HFFc6 (cell line): ENCODE measurements at places on chromosomes 1 and 21. TPM values are rescaled to one million over a fixed set of nuclear protein-coding genes. Genes with fewer than 3 reads are reported as not detected.
A peak's percentile ranks its signal among the peaks of the same experiment; 100 is the strongest.

GPR3 gene
- total RNA-seq = 2.0 to 2.9 TPM (median 2.3 TPM) in 3 replicates

PGM1 gene
- total RNA-seq = 33.3 and 42.6 TPM in 2 replicates

THEM4 gene
- total RNA-seq = 7.3 to 9.8 TPM (median 8.4 TPM) in 3 replicates

RHBDL2 gene
- total RNA-seq = 0.47 to 1.4 TPM (median 1.1 TPM) in 3 replicates

GBP6 gene
- total RNA-seq = not detected in 2 replicates

LIPI gene
- total RNA-seq = not detected in 2 replicates

LDLRAP1 gene
- 10.4 and 12.7 TPM in 2 replicates for total RNA-seq

KLHDC7A gene
- not detected in 3 replicates for total RNA-seq

DNA sequence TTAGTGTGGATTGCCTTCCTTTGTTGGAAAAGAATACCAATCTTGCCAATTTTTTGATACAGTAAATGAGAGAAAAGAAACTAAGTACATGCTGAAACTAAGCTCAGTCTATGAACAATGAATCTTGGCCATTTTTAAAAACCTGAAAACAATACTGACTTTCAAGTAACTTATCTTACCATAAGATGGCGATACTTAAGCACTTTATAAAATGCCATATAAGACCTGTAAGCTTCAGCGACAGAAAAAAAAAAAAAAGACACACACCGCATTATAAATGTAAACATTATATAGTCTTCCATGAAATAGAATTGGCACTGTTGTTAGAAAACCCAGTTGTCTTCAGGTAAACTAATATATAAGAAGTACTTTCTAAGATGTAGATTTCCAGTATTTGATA, 3.0 kb downstream of the OLFM3 start:
- no peak for DNase-seq
- no peaks in the 10 kb centered on the region for H3K27me3 ChIP-seq
- no peak overlapping the region for H3K27ac ChIP-seq
- H3K4me3 ChIP-seq = no peak overlapping the region

DNA sequence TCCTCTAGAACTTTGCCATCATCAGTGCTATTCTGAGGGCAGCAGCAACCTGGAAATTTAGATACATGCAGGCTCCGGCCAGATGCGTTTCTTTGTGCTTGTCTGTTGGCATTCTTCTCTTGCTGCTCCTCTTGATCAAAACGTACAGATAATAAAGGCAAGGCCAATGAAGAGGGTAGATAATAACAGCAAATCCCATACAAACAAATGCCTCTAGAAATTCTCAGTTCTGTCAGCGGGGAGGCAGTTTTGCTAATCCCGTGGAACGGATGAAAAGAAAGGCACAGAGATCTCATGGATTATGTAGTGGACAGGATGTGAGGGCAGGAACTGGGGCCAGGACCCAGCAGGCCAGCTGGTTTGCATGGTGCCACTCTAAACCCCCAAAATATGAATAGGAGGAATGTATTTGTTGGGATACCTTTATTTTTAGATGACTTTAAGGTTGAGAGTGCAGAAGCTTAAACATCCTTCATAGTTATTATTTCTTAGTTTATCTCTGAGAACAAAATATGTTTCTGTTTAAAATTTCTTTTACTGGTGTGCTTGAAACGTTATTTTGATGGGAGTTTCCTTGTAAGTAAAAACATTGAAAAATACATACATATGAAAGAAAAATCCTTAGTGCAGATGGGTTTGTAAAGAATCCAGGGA, 1.5 kb downstream of the ITSN1 start:
- peaks cover 36% of the 10 kb centered on the region for H3K4me1 ChIP-seq
- no peaks in the 10 kb centered on the region; the same call in 1 of the 2 replicates for H3K36me3 ChIP-seq
- DNase-seq = peak; percentile 23
- peak overlapping the region; percentile 93 for H3K4me3 ChIP-seq
- H3K27ac ChIP-seq = peak overlapping the region; percentile 82
- no peaks in the 10 kb centered on the region; the same call in 1 of the 2 replicates for H3K27me3 ChIP-seq

DNA sequence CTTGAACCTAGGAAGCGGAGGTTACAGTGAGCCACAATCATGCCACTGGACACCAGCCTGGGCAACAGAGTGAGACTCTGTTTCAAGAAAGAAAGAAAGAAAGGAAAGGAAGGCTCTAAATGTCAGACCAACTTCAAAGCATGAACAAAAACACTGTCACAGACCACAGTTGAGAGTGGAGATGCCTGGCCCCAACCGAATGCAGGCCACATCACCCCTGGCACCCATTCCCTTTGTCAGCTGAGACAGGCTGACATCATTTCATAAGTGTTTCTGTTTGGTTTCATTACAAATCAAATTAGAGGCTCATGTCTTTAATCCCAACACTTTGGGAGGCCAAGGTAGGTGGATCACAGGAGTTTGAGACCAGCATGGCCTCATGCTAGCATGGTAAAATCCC, 28.6 kb upstream of the NADK start:
- H3K4me3 ChIP-seq = no peak overlapping the region
- H3K27me3 ChIP-seq = peaks cover 11% of the 10 kb centered on the region
- DNase-seq = no peak
- H3K36me3 ChIP-seq = peaks cover 28% of the 10 kb centered on the region

GRCh38 chr1:117758444-117759316, 152.8 kb downstream of the TENT5C start:
- H3K4me1 ChIP-seq = peaks cover 39% of the 10 kb centered on the region
- peak overlapping the region; percentile 89 for H3K4me3 ChIP-seq
- peak; percentile 76 for DNase-seq
- H3K27ac ChIP-seq = peak overlapping the region; percentile 61

GRCh38 chr21:28257276-28257675, 735.4 kb downstream of the LTN1 start:
- no peaks in the 10 kb centered on the region for H3K27me3 ChIP-seq
- no peak for DNase-seq
- H3K36me3 ChIP-seq = peaks cover 7% of the 10 kb centered on the region; the same call in 1 of the 2 replicates
- peaks cover 72% of the 10 kb centered on the region for H3K4me1 ChIP-seq
- H3K27ac ChIP-seq = peak overlapping the region; percentile 79

GRCh38 chr1:6580593-6581409, 1.0 kb downstream of the ZBTB48 start:
- no peaks in the 10 kb centered on the region; the same call in 1 of the 2 replicates for H3K36me3 ChIP-seq
- no peak for DNase-seq
- H3K4me3 ChIP-seq = peak overlapping the region; percentile 97
- H3K4me1 ChIP-seq = peaks cover 28% of the 10 kb centered on the region

DNA sequence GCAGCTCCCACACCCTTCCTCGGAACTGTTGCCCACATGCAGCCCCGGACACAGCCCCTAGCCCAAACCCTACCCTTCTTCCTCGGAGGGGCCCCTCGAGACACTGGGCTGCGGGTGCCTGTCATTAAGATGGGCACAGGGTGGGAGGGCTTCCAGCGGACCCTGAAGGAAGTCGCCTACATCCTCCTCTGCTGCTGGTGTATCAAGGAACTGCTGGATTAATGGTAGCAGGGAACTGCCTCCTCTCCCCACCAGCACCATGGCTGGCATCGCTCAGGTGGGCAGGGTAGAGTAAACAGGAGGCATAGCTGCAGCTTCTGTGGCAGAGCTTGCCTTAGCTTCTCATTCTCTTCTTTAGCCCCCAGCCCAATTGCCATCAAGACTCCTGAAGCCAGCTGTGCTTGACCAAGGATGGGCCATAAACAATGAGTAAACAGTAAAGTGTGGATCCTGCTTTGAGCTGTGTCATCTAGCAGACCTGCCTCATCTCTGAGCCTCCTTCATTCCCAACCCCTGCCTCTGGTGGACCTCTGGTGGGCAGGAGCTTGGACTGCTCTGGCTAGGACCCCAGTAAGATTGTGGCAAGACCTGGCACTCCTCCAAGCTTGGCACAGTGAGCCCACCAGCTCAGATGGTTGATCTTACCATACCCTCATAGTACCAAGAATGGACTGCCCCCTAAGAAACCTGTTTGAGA, at the start of gene LENEP:
LENEP (plus strand) TSS at position 15 of the 697 bp plus-strand sequence; CDS start at position 37, 22 bp downstream.
- H3K27ac ChIP-seq = peak within 1 kb of the TSS; percentile 53
- peaks cover 19% of the 10 kb centered on the region for H3K4me1 ChIP-seq
- H3K4me3 ChIP-seq = no peak within 1 kb of the TSS
- no peaks in the 10 kb centered on the region for H3K36me3 ChIP-seq

DNA sequence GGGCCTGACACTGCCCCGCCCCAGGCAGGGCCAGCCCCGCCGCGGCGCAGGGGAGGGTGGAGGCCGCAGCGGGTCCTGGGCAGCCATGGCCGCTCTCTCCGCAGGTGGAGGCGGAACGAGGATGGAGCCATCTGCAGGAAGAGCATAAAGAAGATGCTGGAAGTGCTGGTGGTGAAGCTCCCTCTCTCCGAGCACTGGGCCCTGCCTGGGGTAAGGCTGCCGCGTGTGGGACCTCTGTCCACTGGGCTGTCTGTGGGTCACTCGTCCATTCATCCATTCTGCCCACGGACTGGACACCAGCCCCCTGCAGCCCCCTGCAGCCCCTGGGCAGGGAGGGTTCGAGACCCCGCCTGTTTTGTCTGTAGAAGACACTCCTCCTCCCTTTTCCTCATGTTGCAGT, 18.4 kb upstream of the LRRC3 start:
- peaks cover 2% of the 10 kb centered on the region; the same call in 1 of the 2 replicates for H3K27me3 ChIP-seq
- H3K4me3 ChIP-seq = no peak overlapping the region
- no peaks in the 10 kb centered on the region for H3K4me1 ChIP-seq
- H3K36me3 ChIP-seq = peaks cover 3% of the 10 kb centered on the region; the same call in 1 of the 2 replicates
- no peak for DNase-seq

DNA sequence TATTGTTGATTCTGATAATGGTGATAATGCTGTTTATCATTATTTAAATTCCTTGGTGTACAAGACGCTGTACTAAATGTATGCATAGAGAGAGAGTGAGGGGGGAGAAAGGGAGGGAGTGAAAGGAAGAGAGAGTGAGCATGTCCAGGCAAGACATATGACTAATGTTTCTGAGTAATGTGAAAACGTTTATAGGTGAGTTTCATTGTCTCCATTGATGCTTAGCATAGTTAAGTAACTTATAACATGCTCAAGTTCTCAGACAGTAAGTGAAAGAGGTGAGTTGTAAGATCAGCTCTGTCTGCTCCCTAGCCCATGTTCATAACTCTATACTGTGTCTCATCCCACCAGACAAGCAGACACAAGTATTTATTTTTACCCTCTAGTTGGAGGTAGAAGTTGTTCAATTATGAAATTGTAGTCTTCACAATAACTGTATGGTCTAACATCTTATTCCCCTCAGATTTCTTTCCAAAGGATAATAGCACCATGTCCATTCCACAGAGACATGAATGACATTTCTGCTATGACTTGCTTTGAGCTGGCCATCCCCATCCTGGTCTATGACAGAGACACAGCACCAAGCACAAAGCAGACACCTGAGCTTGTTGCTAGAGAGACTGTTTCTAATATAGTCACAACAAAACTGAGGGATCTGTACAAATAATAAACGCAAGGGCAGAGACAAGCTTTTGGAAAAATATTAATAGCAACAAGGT, 285.1 kb downstream of the CACNA1E start:
- DNase-seq = no peak
- no peaks in the 10 kb centered on the region for H3K36me3 ChIP-seq
- H3K4me3 ChIP-seq = no peak overlapping the region
- H3K27me3 ChIP-seq = no peaks in the 10 kb centered on the region; the same call in 1 of the 2 replicates
- no peak overlapping the region for H3K27ac ChIP-seq

GRCh38 chr1:147581459-147581858, 40.2 kb downstream of the BCL9 start:
- H3K36me3 ChIP-seq = no peaks in the 10 kb centered on the region
- peaks cover 15% of the 10 kb centered on the region for H3K27me3 ChIP-seq
- no peak overlapping the region for H3K27ac ChIP-seq
- no peak overlapping the region for H3K4me3 ChIP-seq
- DNase-seq = no peak

DNA sequence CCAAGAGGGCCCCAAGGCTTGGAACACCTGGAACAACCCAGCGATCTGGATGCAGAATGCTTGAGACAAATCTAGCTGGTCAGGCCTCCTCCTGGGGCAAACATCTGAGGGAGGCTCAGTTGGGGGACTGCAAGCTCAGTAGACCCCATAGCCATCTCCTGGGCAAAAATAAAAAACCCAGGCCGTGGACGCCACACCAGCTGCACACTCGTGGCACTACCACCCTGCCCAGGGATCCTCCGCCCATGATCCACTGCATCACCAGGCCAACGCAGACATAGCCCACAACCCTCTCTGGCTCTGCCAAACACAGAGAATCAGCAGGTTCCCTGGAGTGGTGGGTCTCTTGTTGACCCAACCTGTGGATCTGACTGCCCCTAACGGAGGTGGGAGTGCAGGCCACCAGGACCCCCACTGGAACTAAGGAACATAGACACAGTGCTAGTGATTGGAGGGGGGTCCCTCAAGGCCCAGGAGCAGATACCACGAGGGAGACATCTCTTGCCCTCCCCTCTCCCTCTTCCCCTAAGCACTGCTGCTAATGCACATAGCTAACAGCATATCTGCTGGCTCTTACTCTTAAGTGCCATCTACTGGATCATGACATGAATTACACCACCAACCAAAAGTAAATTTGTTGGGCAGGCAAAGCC, 147.2 kb downstream of the CHD1L start:
- no peak overlapping the region for H3K27ac ChIP-seq
- DNase-seq = peak; percentile 47
- H3K36me3 ChIP-seq = no peaks in the 10 kb centered on the region
- H3K27me3 ChIP-seq = peaks cover 1% of the 10 kb centered on the region

- peaks cover 17% of the 10 kb centered on the region for H3K27me3 ChIP-seq
- no peaks in the 10 kb centered on the region for H3K36me3 ChIP-seq
- H3K27ac ChIP-seq = no peak overlapping the region
- H3K4me1 ChIP-seq = no peaks in the 10 kb centered on the region
- H3K4me3 ChIP-seq = no peak overlapping the region
Observed at GRCh38 chr1:65704318-65704717, 88.4 kb upstream of the PDE4B start.

- H3K4me3 ChIP-seq = no peak overlapping the region
- DNase-seq = no peak
- no peaks in the 10 kb centered on the region for H3K27me3 ChIP-seq
Observed at GRCh38 chr1:218624052-218624451, 278.9 kb downstream of the TGFB2 start.

GRCh38 chr1:153945131-153945794, 1.3 kb downstream of the DENND4B start:
- peak; percentile 58 for DNase-seq
- peaks cover 4% of the 10 kb centered on the region for H3K27me3 ChIP-seq
- H3K4me3 ChIP-seq = peak overlapping the region; percentile 90
- H3K36me3 ChIP-seq = peaks cover 8% of the 10 kb centered on the region

- H3K27me3 ChIP-seq = no peaks in the 10 kb centered on the region; the same call in none of the 2 replicates
- no peak overlapping the region for H3K4me3 ChIP-seq
- DNase-seq = no peak
- no peaks in the 10 kb centered on the region for H3K4me1 ChIP-seq
- no peak overlapping the region for H3K27ac ChIP-seq
- H3K36me3 ChIP-seq = no peaks in the 10 kb centered on the region
Observed at GRCh38 chr1:47866601-47867437, 130.4 kb downstream of the TRABD2B start.

DNA sequence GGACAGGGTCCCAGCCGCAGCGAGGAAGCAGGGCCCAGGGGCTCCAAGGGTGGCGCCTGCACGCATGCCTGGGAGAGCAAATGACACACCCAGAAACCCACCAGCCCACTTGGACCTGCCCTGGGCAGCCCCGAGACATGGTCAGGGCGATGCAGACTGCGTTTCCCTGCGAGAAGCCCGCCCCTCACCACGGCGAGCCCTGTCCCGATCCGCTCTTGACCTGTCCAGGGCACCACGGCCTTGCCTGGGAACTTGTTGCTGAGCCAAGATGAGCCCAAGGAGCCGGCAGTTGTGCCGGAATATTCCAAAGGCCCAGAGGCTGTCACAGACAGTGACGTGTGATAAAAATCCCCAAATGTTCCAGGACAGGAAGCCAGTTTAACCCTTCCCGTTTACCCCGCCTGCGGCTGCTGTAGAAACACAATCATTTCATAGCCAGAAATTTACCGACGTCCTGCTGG, 78.1 kb downstream of the SIK1 start:
- H3K4me1 ChIP-seq = no peaks in the 10 kb centered on the region
- H3K27ac ChIP-seq = no peak overlapping the region
- DNase-seq = no peak
- no peak overlapping the region for H3K4me3 ChIP-seq
- peaks cover 12% of the 10 kb centered on the region for H3K27me3 ChIP-seq
